ENCODE measurements at places on chromosomes 3 and 15.

DNA sequence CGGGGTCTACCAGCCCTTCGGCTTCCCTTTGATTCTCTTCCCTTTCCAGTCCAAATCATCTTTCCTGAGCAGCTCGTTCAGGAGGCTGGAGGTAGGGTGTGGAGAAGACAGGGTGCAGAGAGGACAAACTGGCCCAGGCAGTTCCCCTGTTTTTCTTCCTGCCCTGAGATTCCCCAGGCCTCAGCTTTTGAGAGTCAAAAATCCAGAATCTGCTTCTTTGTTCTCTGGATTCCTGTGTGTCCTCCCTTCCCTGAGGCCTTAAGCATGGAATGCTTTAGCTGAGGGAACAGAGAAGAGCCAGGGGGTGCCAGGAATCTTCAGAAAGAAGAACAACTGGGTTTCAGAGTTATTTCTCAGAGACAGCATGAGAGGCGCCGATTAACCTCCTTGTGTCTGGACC lies 26.7 kb upstream of the LRTM1 start:
- no peak for DNase-seq

DNA sequence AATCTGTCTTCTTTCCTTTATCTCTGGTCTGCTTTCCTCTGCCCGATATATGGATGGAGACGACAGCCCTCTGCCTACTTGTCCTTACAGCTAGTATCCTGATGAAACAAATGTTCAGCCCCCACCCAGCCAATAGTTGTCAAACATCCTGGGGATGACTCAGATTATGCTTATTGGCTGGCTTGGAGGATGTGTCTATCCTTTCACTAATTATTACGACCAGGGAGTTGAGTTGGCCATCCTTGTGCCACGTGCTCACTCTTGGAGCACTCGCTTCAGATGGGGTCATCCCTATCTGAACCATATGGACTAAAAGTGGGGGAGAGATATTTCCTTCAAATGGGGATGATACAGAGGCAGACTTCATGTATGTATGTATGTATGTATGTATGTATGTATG lies 6.4 kb upstream of the MAP3K13 start:
- DNase-seq: no peak

DNA sequence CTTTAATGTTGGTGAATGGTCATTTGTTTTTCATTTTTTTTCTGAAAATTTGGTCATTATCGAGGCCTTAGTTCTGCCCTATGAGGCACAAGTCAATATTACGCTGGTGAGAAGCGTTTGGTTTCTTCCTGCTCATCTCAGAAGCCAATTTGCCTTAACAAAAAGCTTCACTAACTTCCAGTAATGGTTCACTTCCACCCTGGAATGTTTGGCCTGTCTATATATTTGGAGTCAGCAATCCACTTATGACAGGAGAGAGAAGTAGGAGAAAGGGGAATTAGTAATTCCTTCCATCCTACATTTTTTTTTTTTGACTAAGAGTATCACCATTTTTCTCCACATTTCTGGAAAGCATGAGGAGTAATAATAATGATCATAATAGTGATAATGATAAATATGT lies 124.4 kb downstream of the DIPK2A start:
- no peak for DNase-seq

GRCh38 chr3:131233900-131234668 lies 147.5 kb upstream of the NUDT16 start:
- DNase-seq: no peak

DNA sequence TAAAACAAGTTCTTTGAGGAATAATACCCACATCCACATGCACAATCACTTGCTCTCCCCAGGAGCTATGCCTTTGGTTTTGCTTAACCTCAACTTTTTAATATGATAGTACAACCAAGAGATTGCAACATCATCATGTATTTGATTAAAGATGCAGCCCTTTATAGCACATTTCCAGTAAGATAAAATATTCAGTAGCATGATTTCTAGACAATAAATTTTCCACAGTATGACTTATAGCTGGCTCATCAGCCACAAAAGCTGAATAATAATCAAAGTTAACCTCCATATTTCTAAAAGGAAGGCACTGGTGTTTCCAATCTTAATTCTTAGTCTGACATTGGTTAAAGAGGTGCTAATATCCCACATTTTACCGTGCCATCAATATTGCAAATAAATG lies 622.5 kb downstream of the TBL1XR1 start:
- no peak for DNase-seq

DNA sequence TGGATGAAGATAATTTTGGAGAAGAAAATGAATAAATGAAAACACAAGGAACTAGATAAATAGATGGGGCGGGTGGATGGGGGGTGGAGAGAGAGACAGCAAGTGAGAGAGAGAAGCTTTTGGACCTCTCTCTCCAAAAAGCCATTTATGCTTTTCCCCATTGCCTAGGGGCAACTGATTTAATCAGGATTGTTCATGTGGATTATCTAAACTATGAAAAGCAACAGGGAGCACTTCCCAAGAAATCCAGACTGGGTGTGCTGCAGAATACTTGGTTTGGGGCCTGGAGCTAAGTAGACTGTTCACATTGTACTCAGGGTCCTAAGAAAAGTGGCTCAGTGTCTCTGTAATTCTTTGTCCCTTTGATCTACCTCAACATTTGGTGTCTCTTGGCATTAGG lies 367.0 kb downstream of the TIGIT start:
- no peak for DNase-seq

DNA sequence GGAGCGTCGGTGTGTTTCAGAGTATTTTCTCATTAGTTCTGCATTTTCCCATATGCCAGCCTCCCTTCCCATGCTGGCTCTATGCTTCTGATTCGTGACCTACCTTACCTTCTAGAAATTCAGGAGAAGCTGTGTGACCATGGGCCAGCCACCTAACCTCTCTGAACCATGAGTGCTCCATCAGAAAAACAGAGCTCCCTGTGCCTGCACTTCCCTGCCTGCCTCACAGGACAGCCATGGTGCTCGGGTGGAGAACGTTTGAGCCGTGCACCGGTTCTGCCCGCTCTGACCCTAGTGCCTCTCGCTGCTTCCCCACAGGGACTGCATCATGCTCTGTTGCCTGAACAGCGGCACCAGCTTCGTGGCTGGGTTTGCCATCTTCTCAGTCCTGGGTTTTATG lies 74.5 kb upstream of the SLC6A1 start:
- DNase-seq: no peak

GRCh38 chr15:66773129-66773873 lies 71.3 kb downstream of the SMAD6 start:
- no peak for DNase-seq

GRCh38 chr15:38877471-38877870 lies 312.9 kb upstream of the RASGRP1 start:
- DNase-seq: no peak

DNA sequence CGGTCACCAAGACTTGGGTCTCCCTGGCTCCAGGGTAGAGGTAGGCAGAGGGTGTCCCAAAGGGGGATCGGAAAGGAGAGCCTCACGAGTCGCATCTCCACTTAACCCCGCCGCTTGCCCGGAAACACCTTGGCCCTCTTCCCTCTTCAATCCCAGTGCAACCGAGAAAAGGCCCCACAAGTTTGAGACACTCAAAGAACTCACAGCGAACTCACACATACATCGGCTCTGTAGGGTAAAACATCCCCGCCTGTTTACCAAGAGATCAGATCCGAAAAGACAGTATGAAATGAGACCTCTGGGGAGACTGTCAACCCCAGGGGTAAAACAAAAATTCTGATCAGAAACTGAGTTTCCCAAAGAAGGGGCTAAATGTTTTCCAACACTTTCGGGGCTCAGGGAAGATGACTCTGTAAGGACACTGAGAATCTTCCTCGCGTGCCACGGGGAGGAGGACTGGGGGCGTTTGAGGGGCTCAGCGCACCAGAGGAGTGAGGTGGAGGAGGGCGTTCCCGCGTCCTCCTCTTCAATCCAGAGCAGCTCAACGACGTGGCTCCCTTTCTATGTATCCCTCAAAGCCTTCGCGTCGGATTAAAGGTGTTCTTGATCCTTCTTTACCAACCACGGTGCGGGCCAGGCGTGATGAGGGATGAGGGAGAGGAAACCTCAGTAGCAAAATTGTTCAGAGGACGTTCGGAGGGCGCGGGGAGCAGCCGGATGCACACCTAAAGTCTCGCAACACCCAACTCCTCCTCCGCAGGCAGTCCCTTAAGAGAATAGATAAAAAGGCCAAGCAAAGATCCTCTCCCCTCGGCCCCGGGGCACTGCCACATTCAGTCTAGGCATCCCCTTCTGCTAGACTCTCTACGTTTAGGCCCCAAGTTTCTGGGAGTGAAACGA lies 3.7 kb downstream of the WNT5A start:
- DNase-seq: no peak

- no peak for DNase-seq
Observed at GRCh38 chr15:54250326-54250725, 272.1 kb downstream of the UNC13C start.

GRCh38 chr3:22353126-22353525 lies 602.1 kb upstream of the ZNF385D start:
- no peak for DNase-seq

Data from NCI-H460 (cell line).